ENCODE measurements at places on chromosomes 1 and 21. TPM values are rescaled to one million over a fixed set of nuclear protein-coding genes. Genes with fewer than 3 reads are reported as not detected.

Gene FBXO2
- total RNA-seq, result 131 TPM

Gene HNRNPU
- total RNA-seq, result 361 TPM

DNA sequence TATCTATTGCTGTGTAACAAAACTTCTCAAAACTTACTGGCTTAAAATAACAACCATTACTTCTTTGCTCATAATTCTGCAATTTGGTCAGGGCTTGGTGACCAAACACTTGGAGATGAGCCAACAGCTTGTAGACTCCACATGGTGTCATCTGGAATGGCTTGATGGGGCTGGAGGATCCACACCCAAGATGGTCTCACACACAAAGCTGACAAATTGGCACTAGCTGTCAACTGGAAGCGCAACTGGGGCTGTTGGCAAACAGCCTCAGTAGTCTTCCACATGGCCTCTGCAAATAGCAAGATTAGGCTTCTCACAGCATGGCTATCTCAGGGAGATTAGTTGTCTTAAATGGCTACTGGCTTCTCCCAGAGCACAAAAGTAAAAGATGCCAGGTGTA lies 27.1 kb upstream of the MTF2 start:
- no peak overlapping the region for H3K4me3 ChIP-seq
- peaks cover 2% of the 10 kb centered on the region for H3K27me3 ChIP-seq
- no peak overlapping the region for H3K27ac ChIP-seq
- DNase-seq, result no peak
- no peaks in the 10 kb centered on the region for H3K4me1 ChIP-seq

Gene CD84
- 0.26 TPM for total RNA-seq

- no peak overlapping the region for H3K27ac ChIP-seq
- no peaks in the 10 kb centered on the region for H3K27me3 ChIP-seq
- no peak for DNase-seq
- H3K4me1 ChIP-seq, result no peaks in the 10 kb centered on the region
These were observed 589.6 kb downstream of the NPHP4 start for GRCh38 chr1:5402618-5403017.

DNA sequence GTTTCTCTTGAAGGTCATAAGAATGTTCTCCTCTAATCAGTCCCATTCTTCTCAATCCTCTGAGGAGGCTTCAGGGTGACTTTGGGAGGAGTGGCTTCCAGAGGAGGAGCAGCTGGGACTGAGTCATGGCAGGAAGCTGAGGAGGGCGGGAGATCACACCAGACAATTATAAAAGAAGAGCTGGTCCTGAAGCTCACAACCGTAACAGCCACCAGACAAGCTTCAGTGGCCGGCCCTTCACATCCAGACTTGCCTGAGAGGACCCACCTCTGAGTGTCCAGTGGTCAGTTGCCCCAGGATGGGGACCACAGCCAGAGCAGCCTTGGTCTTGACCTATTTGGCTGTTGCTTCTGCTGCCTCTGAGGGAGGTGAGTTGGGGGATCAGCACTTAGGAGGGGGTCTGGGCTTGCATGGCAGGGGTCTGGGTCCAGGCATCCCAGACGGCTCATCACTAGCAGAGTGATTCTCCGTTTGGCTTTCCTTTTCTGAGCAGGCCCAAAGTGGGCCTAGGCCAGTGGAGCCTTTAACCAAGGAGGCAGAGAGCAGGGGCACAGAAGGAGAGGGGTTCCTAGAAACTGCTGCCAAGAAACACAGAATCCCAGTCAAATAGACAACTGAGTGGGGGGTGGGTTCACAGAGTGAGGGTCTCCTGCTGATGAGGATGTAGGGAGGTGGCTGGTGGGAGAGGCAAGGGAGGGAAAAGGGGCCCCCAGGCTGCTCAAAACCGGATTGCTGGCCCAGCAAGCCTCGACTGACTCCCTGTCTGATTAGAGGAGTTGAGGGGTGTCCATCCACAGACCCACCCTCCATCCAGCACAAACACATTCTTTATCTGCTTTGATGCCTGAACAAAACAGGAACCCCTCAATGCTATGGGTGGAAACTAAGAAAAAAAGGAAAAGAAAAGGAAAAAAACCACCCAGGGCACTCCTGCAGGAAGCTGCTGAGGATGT lies at the start of gene ECM1:
TSS of gene ECM1 (plus strand) at position 198 of the 953 bp plus-strand sequence. CDS start at position 299, 101 bp downstream.
- H3K27me3 ChIP-seq, result no peaks in the 10 kb centered on the region
- H3K4me3 ChIP-seq, result no peak within 1 kb of the TSS
- no peaks in the 10 kb centered on the region for H3K4me1 ChIP-seq
- peaks cover 2% of the 10 kb centered on the region for H3K36me3 ChIP-seq
- no peak for DNase-seq

GRCh38 chr1:218274511-218274910 lies 10.6 kb upstream of the RRP15 start:
- no peak overlapping the region for H3K27ac ChIP-seq
- H3K36me3 ChIP-seq, result no peaks in the 10 kb centered on the region
- no peak for DNase-seq
- H3K27me3 ChIP-seq, result no peaks in the 10 kb centered on the region

- no peak overlapping the region for H3K4me3 ChIP-seq
- H3K27me3 ChIP-seq, result peaks cover 19% of the 10 kb centered on the region
- no peaks in the 10 kb centered on the region for H3K36me3 ChIP-seq
- H3K4me1 ChIP-seq, result no peaks in the 10 kb centered on the region
- DNase-seq, result no peak
- H3K27ac ChIP-seq, result no peak overlapping the region
These were observed 219.5 kb downstream of the URB2 start for GRCh38 chr1:229845410-229846138.

DNA sequence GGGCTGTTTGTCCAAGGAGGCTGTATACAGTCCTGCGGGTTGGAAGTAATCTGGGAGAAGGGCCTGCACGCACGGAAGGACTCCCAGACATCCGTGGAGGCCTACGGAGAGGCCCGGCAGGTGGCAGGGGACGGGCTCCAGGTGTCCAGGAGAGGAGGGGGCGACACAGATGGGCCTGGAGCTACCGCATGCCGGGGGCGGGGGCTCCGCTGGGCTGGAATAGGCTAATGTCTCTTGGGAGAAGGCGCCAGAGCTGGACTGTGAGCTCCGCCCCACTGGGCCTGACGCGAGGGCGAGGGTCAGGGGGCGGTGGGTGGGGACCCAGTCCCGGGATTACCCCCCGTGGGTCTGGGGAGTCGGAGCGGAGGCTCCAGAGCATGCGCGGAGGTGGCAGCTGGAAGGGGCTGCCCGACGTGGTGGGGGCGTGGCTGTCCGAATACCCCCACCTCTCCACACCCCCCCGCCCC lies 659 bp downstream of the AGO1 start:
- no peaks in the 10 kb centered on the region for H3K27me3 ChIP-seq
- H3K27ac ChIP-seq, result peak overlapping the region; percentile 73
- H3K4me3 ChIP-seq, result peak overlapping the region; percentile 96
- DNase-seq, result no peak

GRCh38 chr1:225750875-225751824 lies 26.5 kb upstream of the SRP9 start:
- no peak for DNase-seq
- H3K27ac ChIP-seq, result no peak overlapping the region
- no peaks in the 10 kb centered on the region for H3K27me3 ChIP-seq
- H3K4me1 ChIP-seq, result peaks cover 9% of the 10 kb centered on the region
- no peak overlapping the region for H3K4me3 ChIP-seq
- no peaks in the 10 kb centered on the region for H3K36me3 ChIP-seq

DNA sequence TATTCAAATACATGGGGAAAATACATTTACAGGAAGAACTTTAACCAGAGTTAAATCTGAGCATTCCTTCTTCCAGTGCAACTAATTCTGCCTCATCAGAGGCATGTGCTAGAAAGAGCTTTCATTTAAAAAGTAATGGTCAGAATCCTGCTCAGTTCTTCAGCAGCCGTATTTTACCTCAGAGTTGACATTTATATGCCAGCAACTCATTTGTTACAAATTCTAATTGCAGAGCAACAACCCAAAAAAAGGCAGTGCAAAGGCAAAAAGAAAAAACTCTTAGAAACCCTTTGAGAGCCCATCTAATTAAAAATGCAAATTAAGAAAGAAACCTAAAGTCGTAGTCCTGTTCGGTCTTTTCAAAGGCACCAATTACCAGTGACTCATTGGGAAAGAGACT lies 392.5 kb downstream of the PBX1 start:
- no peak overlapping the region for H3K4me3 ChIP-seq
- DNase-seq, result no peak
- no peaks in the 10 kb centered on the region for H3K36me3 ChIP-seq
- no peaks in the 10 kb centered on the region for H3K4me1 ChIP-seq
- H3K27ac ChIP-seq, result no peak overlapping the region

GRCh38 chr21:19276665-19277064 lies 873.1 kb upstream of the TMPRSS15 start:
- no peaks in the 10 kb centered on the region for H3K36me3 ChIP-seq
- H3K27ac ChIP-seq, result no peak overlapping the region
- no peaks in the 10 kb centered on the region for H3K27me3 ChIP-seq
- H3K4me3 ChIP-seq, result no peak overlapping the region
- no peak for DNase-seq
- no peaks in the 10 kb centered on the region for H3K4me1 ChIP-seq

GRCh38 chr1:232333419-232333767 lies 296.5 kb downstream of the SIPA1L2 start:
- no peaks in the 10 kb centered on the region for H3K4me1 ChIP-seq
- H3K27ac ChIP-seq, result no peak overlapping the region
- no peaks in the 10 kb centered on the region for H3K36me3 ChIP-seq
- no peak for DNase-seq
- no peak overlapping the region for H3K4me3 ChIP-seq
- H3K27me3 ChIP-seq, result no peaks in the 10 kb centered on the region

GRCh38 chr1:181986907-181987305 lies 74.6 kb downstream of the ZNF648 start:
- no peak overlapping the region for H3K4me3 ChIP-seq
- H3K36me3 ChIP-seq, result no peaks in the 10 kb centered on the region
- no peak overlapping the region for H3K27ac ChIP-seq
- no peaks in the 10 kb centered on the region for H3K27me3 ChIP-seq
- no peak for DNase-seq

DNA sequence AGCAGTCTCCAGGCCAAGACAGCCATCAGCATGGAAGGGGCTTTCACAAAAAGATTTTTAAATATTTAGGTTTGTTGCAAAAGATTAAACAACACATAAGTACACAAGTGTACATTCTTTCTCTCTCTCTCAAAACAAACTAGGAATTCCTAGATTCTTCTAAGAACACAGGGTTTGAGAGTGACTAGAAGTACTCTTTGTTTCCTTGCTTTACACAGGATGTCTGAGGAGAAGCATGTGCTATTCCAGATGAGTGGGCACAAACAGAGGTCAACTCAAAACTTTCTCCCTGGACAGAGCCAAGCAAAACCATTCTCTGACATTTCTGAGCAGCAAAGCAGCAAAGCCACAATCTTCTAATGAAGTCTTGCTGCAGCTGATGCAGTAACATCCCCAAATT lies 210.6 kb upstream of the HOOK1 start:
- H3K27ac ChIP-seq, result no peak overlapping the region
- H3K27me3 ChIP-seq, result no peaks in the 10 kb centered on the region
- no peak overlapping the region for H3K4me3 ChIP-seq
- DNase-seq, result no peak

DNA sequence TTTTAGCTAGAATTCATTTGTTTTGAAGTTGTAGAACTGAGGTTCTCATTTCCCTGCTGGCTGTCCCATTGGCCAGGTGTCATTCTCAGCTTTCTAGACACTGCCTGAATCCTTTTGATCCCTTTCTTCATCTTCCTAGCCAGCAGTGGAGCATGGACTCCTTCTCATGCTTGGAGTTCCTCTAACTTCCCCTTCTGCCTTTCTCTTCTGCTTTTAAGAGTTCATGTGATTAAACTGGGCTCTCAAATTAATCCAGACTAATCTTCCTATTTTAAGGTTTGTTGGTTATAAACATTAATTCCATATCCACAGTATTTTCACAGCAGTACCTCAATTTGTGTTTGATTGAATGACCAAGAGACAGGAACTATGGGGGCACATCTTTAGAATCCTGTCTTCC lies 52.3 kb downstream of the ADAMTS5 start:
- H3K27ac ChIP-seq, result no peak overlapping the region
- H3K27me3 ChIP-seq, result no peaks in the 10 kb centered on the region
- no peaks in the 10 kb centered on the region for H3K36me3 ChIP-seq
- H3K4me3 ChIP-seq, result no peak overlapping the region
- DNase-seq, result no peak

DNA sequence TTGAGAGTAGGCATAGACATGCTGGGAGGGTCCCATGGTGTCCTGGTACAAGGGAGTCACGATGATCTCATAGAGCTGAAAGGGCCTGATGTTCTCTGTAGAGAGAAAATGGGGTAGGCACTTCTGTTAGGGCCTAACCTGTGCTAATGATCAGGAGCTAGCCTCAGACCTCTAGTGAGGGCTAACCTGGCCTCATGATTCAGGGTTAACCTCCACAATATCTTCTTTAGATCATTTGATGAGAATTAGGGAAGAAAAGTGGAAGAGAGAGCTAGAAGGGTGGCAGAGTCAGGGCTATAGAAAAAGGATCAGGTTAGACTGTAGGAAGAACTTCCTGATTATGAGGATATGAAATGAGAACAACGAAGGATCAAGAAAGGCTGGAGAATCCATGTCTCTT lies 5.0 kb upstream of the MRPS15 start:
- no peaks in the 10 kb centered on the region for H3K27me3 ChIP-seq
- no peaks in the 10 kb centered on the region for H3K36me3 ChIP-seq
- peaks cover 8% of the 10 kb centered on the region for H3K4me1 ChIP-seq
- no peak overlapping the region for H3K27ac ChIP-seq

All from Panc1 (cell line).